Chondrocyte (in vitro differentiated cells): ENCODE measurements at places on chromosomes 7 and 10. TPM values are rescaled to one million over a fixed set of nuclear protein-coding genes. Genes with fewer than 3 reads are reported as not detected.

DNA sequence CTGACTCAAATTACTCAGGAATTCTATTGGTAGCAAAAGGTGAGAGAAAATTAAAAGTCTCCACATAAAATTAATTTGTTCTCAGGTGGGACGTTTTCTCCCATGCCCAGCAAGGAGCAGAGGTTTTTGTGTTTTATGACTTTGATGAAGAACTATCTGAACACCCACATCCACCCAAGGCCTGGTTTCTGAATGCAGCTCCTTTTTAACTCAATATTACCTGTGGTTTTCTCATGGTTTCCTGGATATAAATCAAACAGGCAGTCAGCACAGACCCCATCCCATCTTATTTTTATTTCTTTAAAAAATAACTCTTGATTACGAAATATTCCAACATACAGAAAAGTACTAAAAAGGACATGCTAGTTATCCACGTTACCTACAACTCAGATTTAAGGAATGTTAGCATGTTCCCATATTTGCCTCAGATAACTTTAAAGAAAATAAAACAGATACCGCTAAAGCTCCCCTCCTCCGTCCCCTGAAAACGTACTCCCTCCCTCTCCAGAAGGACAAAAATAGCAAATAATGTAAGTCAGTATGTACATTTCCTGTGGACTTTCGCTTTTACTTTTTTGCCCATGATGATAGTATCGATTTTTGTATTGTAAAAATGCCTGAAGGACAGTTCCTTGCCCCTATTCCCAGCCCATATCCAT, 43.4 kb downstream of the GLI3 start:
- no peaks in the 10 kb centered on the region for H3K27me3 ChIP-seq
- H3K4me1 ChIP-seq, result peaks cover 48% of the 10 kb centered on the region
- no peak for DNase-seq
- peak overlapping the region; percentile 73 for H3K27ac ChIP-seq

GRCh38 chr10:77685432-77685831, 47.8 kb upstream of the KCNMA1 start:
- H3K4me3 ChIP-seq, result no peak overlapping the region
- H3K4me1 ChIP-seq, result peaks cover 13% of the 10 kb centered on the region

The HMX2 gene
- not detected in 3 replicates for total RNA-seq

DNA sequence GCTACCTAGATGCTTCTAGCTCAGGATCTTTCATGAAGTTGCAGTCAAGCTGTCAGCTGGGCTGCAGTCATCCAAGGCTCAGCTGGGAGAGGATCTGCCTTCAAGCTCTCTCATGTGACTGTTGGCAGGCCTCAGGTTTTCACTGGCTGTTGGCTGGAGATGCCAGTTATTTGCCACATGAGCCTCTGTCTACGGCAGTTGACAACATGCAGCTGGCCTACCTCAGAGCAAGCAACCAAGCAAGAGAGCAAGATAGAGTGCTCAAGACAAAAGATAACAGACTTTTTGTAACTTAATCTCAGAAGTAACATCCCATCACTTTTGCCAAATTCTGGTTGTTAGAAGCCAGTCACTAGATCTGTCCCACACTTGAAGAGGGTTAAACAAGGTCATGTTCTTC, 125.8 kb downstream of the TPST1 start:
- no peak overlapping the region for H3K4me3 ChIP-seq
- no peak for DNase-seq
- peaks cover 38% of the 10 kb centered on the region for H3K4me1 ChIP-seq
- peaks cover 3% of the 10 kb centered on the region for H3K36me3 ChIP-seq
- H3K27ac ChIP-seq, result peak overlapping the region; percentile 39
- H3K27me3 ChIP-seq, result no peaks in the 10 kb centered on the region

DNA sequence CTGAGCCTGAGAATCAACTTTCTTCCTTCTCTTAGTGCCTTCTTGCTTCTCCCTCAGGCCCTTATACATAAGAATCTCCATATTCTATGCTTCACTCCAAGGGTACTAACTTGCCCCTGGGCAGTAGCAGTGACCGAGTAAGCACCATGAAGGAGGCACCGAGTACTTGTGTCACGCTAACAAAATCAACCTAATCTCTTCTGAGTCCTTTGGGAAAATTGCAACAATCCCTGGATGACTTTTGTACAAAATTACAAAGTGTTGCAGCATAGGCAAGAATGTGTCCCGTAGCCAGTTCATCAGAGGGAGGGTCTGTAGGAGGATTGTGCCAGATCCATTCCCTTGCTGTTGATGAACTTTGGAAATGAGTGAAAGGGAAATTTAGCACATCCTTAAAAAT, 80.4 kb upstream of the EEPD1 start:
- no peak overlapping the region for H3K4me3 ChIP-seq
- no peaks in the 10 kb centered on the region for H3K36me3 ChIP-seq
- peaks cover 15% of the 10 kb centered on the region for H3K27me3 ChIP-seq
- peaks cover 4% of the 10 kb centered on the region for H3K4me1 ChIP-seq
- no peak for DNase-seq

- peaks cover 12% of the 10 kb centered on the region for H3K36me3 ChIP-seq
- no peaks in the 10 kb centered on the region for H3K27me3 ChIP-seq
- H3K4me1 ChIP-seq, result peaks cover 65% of the 10 kb centered on the region
- H3K4me3 ChIP-seq, result peak overlapping the region; percentile 92
- no peak for DNase-seq
Measured at GRCh38 chr10:44975431-44976331, 2.9 kb downstream of the DEPP1 start.
